ENCODE measurements at places on chromosomes 2 and 18. TPM values are rescaled to one million over a fixed set of nuclear protein-coding genes. Genes with fewer than 3 reads are reported as not detected.
A peak's percentile ranks its signal among the peaks of the same experiment; 100 is the strongest.

GRCh38 chr18:8938817-8939216 lies 163.7 kb upstream of the NDUFV2 start:
- no peak for DNase-seq

SERPINB13 gene
- not detected for polyA plus RNA-seq

DNA sequence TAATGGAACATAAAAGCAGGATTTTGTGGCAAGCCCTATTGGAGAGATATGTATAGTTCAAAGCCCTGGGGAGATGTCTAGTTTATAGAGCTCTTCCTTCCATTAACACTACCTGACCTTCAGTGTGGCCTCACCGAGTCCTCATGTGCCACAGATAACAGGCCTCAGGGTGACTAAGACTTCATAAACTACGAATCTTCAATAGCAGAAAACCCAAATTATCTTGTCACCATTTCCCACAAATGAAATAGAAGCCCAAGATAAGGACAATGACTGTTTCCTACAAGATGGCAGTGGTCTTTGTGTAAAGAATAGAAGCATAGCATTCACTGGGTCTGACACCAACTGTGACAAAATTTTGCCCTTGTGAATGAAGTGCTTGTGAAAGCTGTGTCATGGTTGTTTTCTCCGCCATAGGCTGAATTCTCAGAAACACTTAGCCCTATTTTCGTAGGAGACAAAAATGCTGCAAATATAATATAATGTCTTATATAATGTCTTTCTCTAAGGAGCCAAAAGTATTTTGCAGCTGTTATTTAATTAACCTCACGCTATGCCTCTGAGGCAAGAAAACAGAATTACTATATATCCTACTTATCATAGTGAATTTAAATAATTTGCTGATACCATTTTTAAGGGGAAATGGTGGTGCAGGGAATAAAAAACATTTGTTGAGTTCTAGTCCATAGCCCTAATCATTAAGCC lies 136.7 kb upstream of the CWC22 start:
- DNase-seq = no peak

ASIC4 gene
- polyA plus RNA-seq = 0.11 TPM

GRCh38 chr2:23940718-23941620 lies 706 bp downstream of the UBXN2A start:
- DNase-seq = peak; percentile 44

DNA sequence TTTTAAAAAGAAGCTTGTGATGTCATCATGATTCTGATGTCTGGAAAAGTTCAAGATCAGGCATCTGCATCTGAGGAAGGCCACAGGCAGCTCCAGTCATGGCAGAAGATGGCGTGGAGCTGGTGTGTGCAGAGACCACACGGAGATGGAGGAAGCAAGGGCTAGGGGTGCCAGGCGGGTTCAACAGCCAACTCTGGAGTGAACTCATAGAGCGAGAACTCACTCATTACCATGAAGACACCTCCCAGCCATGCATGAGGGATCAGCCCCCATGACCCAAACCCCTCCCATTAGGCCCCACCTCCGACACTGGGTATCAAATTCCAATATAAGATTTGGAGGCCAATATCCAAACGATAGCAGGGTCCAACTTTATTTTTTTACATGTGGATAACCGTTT lies 61.6 kb downstream of the KCNG2 start:
- no peak for DNase-seq

DNA sequence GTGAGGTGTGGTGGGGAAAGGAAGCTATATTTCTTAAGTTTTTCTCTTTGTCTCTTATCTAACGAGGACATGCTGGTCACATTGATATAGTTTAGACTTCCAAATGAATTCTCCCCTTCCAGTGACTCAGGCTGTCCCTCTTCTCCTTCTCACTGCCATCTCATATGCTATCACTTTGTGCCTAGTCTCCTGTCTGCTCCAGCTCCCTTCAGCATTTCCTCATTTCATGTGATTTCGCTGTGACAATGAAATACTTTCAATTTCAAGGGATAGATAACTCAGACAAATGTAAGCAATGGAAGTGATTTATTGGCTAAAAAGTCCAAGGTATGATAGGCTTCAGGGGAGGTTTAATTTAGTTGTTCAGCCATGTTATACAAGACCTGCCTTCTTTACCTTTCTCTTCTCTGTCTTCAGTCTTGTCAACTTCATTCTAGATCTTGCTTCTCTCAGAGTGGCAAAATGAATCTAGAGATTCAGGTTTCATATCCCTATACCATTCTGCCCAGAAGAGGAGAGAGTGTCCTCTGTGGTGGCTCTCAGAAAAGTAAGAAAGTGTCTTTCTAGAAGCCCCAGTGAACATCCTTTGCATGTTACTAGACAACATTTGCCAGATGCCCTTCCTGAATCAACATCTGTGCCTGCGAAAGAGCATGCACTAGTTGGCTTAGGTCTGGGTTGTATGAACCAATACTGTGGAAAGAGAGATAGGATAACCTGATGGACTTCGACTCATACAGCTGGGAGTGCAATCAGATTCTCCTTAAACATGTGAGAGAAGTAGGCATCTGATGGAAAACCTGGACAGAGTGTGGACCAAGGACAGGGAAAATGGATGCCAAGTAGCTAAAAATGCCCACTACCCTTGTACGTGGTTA lies 29.9 kb upstream of the GPR155 start:
- no peak for DNase-seq

DNA sequence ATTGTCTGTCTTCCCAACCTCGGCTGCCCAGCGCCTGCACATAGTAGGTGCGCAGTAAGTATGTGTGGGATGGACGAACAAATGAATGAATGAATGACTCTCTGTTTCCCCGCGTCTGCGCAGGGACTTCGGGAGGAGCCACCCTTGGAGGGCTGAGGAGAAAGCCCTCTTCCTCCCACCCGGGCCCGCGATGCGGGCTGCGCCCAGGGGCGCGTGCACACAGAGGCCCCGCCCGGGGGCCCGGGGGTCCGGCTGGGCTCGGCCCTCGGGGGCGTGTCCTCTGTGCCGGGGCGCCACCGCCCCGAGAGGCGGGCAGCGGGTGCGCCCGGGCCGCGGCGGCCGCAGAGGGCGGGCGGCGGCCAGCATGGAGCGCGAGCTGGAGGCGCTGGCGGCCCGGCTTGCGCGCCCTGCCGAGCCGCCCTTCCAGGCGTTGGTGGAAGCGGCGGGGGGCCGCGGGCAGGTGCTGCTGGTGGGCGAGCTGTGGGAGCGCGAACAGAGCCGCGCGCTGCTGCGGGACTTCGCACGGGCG lies at the start of gene C2orf72:
C2orf72 (plus strand) TSS at position 322 of the 529 bp plus-strand sequence; CDS start at position 365, 43 bp downstream.
- no peak for DNase-seq

B3GNT7 gene
- polyA plus RNA-seq = 4.4 TPM

GRCh38 chr2:71603851-71604725 lies 150.7 kb downstream of the DYSF start:
- DNase-seq = no peak

GRHL1 gene
- 6.1 TPM for polyA plus RNA-seq

- no peak for DNase-seq
Measured at GRCh38 chr2:73685764-73686438, 43.7 kb upstream of the NAT8 start.
